ENCODE measurements at places on chromosomes 7 and 10.

- no peak for DNase-seq
Measured at GRCh38 chr10:99595770-99596465, 24.3 kb downstream of the SLC25A28 start.

- DNase-seq: no peak
Measured at GRCh38 chr10:30722956-30723620, 93.5 kb upstream of the LYZL2 start.

DNA sequence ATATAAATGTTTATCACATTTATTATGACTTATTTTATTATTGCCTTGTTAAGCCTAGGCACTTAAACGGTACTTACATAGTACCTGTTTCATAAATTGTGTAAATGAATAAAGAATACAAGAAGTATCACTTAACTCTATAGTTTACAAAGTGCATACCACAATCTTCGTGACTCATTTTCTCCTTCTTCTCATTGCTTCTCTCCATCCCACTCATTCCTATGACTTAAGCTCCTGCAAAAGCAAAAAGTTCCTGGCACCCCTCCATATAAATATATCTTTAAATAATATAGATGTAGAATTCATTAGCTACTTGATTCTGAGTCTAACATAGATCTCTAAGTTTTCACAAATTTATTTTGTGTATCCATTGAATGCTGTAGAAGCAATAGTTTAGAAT lies 1382.0 kb upstream of the CELF2 start:
- DNase-seq: no peak

DNA sequence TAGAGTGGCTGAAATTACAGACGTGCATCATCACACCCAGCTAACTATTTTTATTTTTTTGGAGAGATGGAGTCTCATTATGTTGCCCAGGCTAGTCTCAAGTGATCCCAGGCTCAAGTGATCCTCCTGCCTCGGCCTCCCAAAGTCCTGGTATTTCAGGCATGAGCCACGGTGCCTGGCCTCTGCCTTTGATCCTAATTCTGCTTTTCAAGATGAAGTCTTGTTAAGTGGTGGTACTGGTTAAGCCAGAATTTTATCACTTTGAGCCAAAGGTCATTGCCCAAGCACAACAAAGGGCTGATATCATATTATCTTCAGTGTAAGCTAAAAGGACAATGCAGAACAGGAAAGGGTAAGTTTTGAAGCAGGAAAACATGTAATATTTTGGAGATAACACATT lies 64.2 kb downstream of the MYOF start:
- no peak for DNase-seq

DNA sequence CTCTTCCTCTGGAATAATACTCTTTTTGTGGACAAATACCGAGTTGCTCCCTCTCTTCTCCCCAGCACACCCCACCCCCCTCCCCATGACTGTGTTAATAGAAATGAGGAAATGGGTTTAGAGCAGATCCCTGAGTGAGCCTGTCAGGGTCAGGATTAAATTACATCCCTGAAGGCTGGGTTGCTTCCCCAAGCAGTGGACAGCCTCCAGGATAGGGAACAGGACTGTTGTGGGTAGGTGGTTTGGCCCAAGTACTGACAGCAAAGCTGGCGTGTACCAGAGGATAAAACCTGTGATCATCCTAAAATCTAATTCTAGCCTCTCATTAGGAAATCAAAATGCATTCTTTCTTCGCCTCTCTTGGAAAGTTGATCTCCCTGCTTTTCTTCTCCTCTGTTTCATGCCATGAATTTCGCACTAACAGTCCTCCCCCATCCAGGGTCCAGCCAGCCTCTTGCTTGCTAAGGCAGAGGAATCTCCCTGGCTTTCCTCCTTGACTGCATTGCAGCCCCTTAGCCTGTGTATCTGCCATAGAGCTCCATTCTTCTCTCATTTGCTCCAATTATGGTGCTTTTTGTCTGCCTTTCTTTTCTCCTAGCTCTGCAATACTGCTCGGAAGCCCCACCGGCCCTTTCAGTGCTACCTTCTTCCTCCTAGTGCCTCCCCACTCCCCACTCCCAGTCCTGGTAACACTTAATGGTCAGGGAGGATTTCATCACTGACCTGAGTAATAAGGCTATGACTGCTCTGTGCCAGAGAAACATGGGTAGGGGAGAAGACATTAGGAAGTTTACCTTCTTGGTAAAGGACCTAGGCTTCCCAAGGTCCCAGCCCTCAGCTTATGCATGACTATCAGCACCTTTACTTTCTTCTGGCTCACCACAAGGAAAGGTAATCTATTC lies 8.4 kb downstream of the LRRC4 start:
- no peak for DNase-seq

DNA sequence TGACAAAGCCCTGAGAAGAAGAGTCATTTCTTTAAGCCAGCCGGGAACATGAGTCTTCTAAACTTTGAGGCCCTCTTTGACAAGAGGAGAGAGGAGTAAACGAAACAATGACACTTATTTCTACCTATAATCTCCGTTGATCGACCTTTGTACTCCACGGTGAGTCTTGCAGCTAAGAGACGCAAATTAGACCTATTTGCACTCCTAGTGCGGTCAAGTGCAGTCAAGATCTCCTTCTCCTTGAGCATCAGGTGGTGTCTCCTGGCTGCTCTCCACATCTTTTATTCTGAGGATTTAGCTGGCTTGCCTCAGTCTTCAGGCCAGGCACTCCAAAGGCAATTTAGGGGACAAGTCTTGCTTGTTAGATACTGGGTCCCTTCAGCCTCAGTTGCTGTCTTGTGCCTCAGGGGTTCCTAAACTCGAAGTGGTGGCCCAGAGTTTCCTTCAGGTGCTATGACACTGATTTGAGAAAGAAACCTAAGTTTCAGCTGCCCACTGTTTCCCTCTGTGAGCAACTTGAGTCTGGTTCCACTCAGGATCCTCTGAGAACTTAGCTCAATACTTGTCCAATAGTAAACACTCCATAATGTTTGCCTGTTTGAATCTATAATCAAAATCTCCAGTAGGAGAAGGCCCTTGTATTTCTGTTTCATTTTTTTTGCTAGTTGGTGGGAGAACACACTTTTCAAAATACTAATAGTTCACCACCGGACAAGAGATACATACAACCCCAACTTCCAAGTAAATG lies 312.9 kb downstream of the RNLS start:
- DNase-seq: no peak

- no peak for DNase-seq
Measured at GRCh38 chr7:33661430-33662160, 243.7 kb upstream of the BMPER start.

DNA sequence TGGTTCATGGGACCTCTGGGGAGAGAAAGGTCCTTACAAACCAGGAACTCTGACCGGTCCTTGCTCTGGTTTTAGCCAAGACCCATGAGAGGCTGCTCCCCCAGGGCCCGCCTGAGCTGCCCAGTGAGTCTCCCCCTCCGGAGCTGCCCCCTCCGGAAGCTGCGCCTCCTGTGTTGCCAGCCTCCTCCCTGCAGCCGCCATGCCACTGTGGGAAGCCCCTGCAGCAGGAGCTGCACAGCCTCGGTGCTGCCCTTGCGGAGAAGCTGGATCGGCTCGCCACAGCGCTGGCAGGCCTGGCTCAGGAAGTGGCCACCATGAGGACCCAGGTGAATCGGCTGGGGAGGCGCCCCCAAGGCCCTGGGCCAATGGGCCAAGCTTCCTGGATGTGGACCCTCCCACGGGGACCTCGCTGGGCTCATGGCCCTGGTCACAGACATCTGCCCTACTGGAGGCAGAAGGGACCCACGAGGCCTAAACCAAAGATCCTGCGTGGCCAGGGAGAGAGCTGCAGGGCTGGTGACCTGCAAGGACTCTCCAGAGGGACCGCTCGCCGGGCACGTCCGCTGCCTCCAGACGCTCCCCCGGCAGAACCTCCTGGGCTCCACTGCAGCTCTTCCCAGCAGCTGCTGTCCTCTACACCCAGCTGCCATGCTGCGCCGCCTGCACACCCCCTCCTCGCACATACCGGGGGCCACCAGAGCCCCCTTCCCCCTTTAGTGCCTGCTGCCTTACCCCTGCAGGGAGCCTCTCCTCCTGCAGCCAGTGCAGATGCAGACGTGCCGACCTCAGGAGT lies 40.1 kb downstream of the ZNF467 start:
- DNase-seq: no peak

DNA sequence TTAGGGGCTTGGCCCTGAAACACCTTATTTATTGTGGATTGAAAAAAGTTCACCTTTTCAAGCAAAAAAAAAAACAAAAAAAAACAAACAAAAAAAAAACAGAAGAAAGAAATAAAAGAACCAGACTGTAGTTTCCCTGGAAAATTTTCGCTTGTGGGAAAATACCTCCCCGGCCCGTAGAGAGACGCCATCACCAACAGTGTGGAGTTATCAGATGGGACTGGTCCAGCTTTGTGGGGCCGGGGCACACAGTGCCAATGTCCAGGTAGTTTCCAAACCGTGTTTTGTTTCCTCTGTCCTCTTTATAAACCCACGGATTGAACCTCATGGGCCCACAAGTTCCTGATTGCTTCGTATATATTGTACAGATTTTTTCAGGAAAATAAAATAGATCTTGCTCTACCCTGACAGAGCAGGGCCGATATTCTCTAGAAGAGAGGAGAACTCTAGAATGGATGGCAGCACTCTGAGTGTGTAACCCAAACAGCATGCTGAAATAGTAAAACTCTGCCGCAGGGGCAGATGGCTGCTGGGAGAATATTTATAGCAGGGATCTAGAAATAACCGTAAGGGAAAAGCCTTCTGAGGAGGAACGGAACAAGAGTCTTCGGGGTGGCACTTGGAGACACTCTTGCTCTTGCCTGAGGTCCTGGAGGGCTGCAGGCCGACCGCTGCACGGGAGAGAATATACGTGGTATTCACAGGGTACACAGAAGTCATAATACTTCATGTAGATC lies 241.0 kb downstream of the FRMD4A start:
- no peak for DNase-seq

DNA sequence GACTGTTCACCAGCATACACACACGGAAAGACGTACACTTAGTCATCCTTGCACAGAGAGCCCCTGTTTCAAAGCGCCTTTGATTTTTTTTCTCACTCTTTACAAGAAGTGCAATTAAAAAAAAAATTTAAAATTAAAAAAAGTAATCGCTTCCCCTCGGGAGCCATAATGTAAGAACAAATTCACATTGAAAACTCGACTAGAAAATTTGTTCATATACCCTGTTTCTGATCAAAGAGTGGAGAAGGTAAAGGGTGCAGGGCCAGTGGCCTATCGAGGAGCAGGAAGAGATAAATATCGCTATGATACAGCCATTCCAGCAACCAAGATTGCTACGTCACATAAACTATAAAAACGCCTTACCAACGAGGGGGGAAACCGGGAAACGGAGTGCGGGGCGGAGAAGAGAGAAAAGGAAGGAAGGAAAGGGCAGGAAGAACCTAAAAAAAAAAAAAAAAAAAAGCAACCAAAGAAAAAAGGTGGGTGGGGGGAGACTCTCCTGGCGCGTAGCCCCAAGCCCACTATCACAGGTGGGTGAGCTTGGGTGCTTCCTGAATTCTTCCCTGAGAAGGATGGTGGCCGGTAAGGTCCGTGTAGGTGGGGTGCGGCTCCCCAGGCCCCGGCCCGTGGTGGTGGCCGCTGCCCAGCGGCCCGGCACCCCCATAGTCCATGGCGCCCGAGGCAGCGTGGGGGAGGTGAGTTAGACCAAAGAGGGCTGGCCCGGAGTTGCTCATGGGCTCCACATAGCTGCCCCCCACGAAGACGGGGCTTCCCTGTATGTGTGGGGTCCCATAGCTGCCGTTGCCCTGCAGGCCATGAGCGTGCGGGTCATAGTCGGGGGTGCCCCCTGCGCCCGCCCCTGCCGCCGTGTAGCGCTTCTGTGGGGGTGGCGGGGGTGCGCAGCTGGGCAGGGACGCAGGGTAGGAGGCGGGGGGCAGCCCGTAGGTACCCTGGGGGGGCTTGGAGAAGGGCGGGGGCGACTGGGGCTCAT lies 5.2 kb upstream of the HOXA2 start:
- DNase-seq: no peak

GRCh38 chr7:97751566-97751965 lies 19.7 kb downstream of the TAC1 start:
- DNase-seq: no peak

- no peak for DNase-seq
Measured at GRCh38 chr7:131656980-131657723, 100.7 kb upstream of the PODXL start.

- no peak for DNase-seq
Measured at GRCh38 chr7:74040101-74040790, 12.3 kb downstream of the ELN start.

DNA sequence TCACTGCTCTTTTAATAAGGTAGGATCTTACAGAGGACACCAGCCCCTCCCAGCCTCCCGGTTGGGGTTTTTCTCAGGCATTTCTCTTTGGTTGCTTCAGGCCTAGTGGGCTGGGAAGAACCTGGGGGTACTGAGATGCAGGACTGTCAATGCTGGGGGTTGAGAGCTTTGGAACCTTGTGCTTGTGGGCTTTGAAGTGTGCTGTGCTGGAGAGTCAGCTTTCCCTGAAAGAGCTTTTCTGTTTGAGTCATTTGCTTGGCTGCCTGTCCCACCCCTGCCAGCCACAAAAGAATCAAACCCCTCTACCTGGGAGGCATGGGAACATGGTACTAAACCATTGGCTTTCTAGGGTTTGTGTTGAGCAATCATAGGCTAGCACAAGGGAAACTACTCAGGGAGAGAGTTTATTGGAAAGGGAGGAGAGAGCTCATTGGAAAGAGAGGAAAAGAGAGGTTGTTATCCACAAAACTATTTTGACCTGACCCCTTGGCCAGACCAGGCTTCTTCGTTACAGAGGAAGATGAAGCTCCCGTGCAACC lies 1.4 kb downstream of the SCD start:
- no peak for DNase-seq

- no peak for DNase-seq
Measured at GRCh38 chr7:46157404-46157803, 236.3 kb upstream of the IGFBP3 start.

DNA sequence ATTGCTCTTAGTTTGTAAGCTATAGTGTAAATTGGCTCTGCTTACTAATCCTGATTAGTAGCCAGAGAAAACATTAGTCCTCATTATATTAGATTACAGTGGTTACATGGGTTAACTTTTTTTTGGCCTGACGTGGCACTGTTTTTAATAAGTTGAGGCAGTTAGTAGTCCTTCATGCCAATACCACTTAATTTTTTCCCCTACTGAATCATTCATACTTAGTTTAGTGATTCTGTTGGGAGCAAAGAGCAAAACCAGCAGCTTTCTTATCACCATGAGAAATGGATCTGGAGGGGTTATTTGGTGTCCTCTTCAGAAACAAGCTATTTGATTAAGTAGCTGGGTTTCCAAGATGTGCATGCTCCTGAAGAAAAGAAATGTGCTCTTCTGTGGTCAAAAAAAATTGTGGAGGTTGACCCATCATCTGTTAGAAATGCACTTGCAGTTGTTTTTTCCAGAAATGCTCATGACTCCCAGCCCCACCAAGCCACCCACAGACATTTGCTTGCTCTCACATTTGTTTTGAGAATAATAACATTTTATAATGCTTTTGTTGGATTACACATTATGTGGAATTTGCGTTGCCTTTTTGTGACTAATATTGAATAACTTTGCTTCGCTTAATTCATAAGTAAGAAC lies 258.5 kb downstream of the HDAC9 start:
- DNase-seq: no peak

DNA sequence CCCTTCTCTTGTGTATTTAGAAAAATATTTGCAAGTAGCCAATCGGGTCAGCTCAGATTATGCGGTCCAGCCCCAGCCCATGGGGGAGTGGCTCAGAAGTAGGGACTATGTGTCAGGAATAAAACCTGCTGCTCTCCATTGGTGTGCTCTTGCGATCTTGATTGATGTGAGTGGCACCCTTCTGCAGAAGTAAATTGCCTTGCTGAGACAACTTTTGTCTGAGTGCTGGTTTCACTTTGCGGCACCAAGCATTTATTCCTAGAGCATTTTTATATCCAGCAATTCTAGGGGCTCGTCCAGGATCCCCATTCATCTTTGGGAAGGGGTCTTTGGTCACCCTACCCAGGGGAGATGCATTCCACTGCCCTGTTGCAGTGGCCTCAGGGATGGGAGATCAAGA lies 26.1 kb upstream of the FAM221A start:
- no peak for DNase-seq
